Smooth muscle cell of the pulmonary artery (primary cell): ENCODE measurements at places on chromosomes 13 and 19. TPM values are rescaled to one million over a fixed set of nuclear protein-coding genes. Genes with fewer than 3 reads are reported as not detected.

The SHISA7 gene
- total RNA-seq: not detected in 2 replicates

The C2CD4C gene
- total RNA-seq: 0.07 TPM in 1 of 2 replicates, not detected in the other

The ZFP82 gene
- 8.4 and 8.5 TPM in 2 replicates for total RNA-seq

The SHISA2 gene
- 0.07 TPM in 1 of 2 replicates, not detected in the other for total RNA-seq

The IGFL3 gene
- not detected in 2 replicates for total RNA-seq

The TGFBR3L gene
- total RNA-seq: 1.6 and 5.6 TPM in 2 replicates

The RDH8 gene
- not detected in 2 replicates for total RNA-seq

The ZNF675 gene
- 3.8 and 4.4 TPM in 2 replicates for total RNA-seq
